ENCODE measurements at places on chromosomes 3 and 15. TPM values are rescaled to one million over a fixed set of nuclear protein-coding genes. Genes with fewer than 3 reads are reported as not detected.

DNA sequence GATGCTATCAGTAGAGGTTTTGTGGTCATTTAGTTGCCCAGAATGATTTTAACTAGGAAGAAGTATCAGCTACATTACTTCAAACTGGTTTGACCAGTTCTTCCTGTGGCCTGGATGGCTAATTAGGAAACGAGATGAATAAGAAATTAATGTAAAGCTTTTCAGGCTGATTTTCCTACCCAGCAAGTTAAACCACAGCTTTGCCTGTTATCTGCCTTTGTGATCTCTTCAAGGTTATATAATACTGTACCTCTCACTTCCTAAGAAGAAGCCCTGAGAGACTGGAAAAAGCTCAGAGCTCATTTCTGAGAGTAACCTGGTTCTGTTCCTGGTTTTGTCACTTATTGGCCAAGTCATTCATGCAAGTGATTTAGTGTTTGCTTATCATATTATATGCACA, 782.2 kb upstream of the GOLIM4 start:
- DNase-seq, result no peak

DNA sequence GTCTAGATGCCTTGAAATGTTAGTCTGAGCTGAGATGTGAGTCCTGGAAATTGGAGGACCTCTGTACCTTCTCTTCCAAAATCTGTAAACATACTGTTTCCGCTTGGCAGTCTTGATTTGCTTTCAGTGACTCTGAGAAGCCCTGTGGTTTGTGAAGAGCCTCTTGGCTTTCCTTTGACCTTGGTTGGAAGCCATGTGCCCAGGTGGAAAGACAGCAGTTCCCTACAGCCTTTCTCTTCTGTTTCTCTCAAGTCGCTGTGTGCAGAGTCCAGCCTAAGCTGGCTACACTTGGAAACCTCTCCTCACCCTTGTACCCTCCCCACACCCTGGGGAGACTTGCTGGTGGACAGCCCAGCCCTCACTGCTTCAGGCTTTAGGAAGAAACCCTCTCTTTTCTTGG, 129.8 kb upstream of the CTDSPL start:
- no peak for DNase-seq

- no peak for DNase-seq
Observed at GRCh38 chr15:90200534-90201129, 498 bp upstream of the SEMA4B start.

GRCh38 chr3:114690911-114691310, 397.1 kb downstream of the TIGIT start:
- no peak for DNase-seq

- no peak for DNase-seq
Observed at GRCh38 chr3:67357610-67358458, 296.6 kb downstream of the SUCLG2 start.

GRCh38 chr15:99732751-99733267, 428 bp downstream of the LYSMD4 start:
- DNase-seq, result no peak

- DNase-seq, result no peak
Observed at GRCh38 chr15:96381463-96381862, 51.0 kb downstream of the NR2F2 start.

DNA sequence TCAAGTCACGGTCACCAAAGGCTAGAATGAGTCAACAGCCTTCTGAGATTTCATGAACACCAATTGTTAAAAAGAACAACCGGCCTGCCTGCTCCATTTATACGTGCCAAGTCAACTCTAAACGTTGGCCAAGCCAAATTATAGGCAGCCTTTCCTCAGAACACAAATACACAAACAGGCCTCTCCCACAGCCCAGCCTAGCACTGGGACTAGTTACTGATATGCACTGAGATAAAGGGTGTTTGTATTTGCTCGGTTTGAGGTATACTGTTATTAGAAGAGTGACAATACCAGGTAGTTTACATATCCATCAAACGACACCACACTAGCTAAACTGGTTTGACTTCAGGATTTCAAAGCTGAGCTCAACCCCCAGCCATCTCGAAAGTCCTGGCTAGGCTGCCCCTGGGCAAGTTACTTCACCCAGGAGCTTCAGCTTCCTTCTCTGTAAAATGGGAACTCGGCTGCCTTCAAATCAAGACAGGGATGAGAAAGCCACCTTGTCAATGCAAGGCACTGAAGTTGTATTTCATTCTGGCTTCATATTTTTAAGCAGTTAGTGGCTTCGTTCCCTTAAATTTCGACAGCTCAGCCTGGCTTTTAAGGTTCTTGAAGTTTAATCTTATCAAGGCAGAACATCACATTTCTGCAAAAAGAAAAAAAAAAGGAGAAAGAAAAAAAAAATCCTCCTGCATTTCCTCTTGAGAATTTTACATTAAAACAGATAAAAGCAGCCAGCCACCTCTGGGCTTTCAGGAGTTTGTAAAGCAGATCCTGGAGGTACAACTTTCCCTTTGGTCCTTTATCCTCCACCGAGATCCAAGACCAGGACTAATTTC, 4.0 kb downstream of the TLE3 start:
- peak; percentile 15 for DNase-seq

DNA sequence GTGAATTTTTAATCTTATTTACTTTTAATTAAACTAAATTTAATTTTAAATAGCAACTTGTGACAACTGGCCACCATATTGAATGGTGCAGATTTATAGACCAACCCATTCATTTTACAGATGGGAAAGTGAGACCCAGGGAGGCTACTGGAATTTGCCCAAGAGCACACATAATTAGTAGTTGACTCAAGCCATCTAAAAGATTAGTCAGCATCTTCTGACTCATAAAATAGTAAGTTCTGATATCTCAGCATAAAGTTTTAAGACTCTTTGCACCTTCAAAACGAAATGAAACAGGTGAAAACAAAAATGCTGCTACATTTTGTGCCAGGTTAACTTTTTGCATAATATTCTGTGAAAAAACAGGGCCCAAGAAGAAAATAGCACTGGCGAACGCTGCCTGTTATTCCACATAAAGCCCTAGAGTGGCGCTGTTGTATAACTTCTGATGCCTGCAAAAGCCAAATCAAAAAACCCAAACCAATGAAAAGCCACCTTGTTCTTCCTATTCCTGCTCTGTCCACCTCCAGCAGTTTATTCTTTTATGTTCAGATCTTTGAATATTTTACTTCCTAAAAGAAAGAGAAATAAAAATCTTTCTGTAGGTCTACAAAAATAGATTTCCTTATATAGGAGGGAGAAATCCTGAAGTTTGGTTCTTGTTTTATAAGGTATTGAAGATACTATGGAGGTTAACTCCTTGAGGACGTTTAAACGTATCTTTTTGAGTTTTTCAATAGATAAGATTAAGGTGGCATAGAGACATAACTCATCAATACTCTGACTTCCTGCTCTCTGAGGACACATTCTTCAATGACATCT, 62.8 kb downstream of the OTOL1 start:
- DNase-seq, result no peak

DNA sequence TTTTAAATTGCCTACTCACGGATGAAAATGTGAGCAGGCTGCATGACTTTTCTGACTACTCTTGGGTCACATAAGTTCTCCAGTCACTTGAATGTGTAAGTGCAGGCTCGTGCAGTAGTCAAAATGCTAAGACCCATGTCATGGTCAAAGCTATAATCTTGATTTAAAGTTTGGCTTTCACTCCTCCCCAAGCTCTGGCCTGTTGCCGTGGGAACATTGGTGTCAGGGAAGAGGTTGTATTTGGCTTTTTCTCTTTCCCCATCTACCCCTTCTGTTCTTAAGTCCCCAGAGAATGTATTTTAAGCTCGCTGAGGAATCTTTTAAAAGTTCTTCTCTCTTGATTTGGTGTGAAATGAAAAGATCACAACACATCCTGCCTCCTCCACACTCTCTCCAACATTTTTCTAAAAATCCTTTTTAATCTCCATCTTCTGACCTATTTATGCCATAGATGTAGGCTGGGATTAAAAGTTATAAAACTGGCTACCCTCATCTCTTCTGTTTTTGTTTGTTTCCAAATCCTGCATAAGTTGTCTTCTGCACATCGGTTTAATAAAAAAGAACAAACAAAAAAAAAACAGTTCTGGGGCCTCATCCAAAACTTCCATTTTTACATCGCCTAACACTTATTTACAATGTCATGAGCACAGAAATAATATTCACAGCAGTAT, 61.4 kb upstream of the ADAMTSL3 start:
- DNase-seq, result no peak

DNA sequence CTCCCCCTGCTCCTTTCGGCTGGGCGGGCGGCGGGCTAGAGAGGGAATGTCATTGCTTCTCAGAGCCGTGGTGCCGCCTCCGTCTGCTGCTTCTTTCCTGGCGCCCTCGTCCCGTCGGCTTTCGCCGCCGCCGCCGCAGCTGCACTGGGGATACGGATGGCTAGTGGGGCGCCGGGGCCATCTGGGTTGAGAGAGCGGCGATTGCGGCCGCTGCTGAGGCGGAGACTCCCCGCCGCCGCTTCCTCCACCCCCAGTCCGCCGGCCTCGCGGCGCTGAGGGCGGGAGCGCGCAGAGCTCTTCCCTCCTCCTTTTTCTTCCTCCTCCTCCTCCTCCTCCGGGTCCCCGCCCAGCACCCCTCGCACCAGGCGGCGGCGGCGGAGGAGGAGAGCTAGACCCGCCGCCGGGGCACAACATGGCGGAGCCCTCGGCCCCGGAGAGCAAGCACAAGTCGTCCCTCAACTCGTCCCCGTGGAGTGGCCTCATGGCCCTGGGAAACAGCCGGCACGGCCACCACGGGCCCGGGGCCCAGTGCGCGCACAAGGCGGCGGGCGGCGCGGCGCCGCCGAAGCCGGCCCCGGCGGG, at the start of gene STT3B:
TSS of gene STT3B (plus strand) at position 339 of the 582 bp plus-strand sequence. CDS start at position 413, 74 bp downstream.
- peak; percentile 92 for DNase-seq

DNA sequence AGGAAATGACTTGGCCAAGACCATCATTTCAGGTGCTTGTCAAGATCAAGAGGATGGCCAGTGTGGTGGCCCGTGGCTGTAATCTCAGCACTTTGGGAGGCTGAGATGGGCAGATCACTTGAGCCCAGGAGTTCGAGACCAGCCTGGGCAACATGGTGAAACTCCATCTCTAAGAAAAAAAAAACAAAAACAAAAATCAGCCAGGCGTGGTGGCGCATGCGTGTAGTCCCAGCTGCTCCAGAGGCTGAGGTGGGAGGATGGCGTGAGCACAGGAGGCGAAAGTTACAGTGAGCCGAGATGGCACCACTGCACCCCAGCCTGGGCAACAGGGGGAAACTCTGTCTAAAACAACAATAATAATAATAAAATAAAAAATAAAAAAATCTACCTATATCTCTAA, 15.0 kb downstream of the CRABP1 start:
- DNase-seq, result no peak

Gene SEMA3B
- 26.5 TPM for total RNA-seq

Gene TMEM158
- total RNA-seq, result 0.38 TPM

Gene ZPLD1
- total RNA-seq, result not detected

Gene SAMD7
- total RNA-seq, result not detected

Gene USP50
- 1.5 TPM for total RNA-seq

Gene PLA2G4F
- total RNA-seq, result 0.48 TPM

All from cardiac septum (tissue), 1 donor.